Activated naive CD8-positive, alpha-beta T cell treated with anti-CD3 and anti-CD28 coated beads for 36 hours (primary cell): ENCODE measurements at places on chromosomes 7 and 10. TPM values are rescaled to one million over a fixed set of nuclear protein-coding genes. Genes with fewer than 3 reads are reported as not detected.
A peak's percentile ranks its signal among the peaks of the same experiment; 100 is the strongest.

DNA sequence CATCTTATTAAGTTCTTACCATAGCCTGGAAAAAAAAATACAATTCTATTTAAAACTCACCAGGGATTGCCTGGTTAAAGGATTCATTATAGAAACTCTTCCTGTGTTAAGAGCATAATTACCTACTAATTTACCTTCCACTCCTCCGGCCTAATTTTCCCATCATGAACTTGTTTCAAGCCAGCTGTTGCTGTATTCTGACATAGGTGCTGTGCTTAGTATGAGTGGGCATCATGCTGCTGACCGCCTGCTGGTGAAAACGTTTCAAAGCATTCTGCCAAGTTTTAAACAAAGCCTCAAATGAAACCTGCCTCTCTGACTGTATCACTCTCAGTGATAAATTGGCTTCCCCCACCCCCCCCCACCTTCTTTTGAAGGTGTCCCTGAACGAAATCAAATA is 47.8 kb upstream of the KCNMA1 start:
- no peak for DNase-seq

BHLHA15 gene
- 2.0 TPM for total RNA-seq

GRCh38 chr7:102306916-102307677 is 20.4 kb downstream of the SH2B2 start:
- peak; percentile 24 for DNase-seq

DNA sequence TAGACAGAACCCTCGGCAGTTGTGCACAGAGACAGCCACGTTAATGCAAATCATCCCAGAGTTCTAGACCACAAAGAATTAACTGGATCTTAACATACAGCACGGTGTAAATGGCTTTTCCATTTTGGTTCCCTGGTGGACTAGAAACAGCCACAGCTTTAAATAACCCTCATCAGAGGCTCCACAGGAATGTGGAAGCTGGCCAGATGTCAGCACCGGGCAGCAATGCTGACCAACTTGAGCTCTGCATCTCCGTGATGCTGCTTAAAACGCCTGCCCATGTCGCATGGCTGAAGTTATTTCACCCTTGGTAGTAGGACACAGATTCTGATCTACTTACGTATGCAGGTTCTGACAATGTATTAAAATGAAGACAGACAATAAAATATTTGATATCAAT is 24.5 kb downstream of the RSU1 start:
- no peak for DNase-seq

DNA sequence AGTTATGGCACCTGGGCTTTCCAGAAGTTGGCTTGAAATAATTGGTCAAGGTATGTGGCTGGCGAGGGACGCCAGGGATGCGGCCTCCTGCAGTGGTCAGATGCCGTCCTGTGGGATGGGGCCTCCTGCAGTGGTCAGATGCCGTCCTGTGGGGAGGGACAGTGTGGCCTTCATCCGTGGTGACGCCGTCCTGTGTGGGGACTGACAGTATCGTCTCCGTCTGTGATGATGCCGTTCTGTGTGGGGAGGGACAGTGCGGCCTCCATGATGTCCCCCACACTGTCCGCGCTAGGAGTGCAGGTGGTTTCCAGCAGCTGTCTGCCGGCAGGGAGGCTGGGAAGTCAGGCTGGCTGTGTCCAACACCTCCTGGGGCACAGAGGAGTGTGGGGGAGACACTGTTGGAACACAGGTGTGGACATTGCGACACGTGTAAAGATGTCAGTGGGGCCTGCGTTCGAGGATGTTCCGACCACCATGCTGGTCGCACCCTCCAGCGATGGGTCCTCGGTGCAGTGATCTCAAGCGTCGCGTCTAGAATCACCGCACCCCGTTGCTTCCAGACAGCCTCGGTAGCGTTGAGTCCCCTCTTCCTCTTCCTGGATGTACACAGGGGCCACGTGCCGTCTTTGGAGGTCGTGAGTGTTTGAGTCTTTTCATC is 52.6 kb downstream of the INPP5A start:
- no peak for DNase-seq

DNA sequence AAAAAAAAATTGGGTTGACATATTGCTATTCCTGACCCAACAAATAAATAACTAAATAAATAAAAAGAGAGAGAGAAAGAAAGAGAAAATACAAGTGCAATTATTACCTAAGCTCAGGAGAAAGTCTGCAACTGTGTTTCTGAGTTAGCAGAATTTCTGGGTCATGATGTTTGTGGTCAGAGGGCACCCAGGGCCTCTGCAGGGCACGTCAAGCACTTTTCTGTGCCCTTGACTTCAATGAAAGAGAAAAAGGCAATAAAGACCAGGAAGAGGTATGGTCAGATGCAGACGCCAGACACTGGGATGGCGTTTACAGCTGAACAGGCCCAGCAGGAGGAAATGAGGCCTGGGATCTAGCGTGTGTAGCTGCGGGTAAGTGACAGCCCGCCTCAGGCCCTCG is 160.9 kb upstream of the GDF10 start:
- DNase-seq, result no peak

- peak; percentile 10 for DNase-seq
Measured at GRCh38 chr10:68330852-68331454, 911 bp upstream of the HNRNPH3 start.

LRRTM3 gene
- total RNA-seq, result not detected

NXPH1 gene
- total RNA-seq, result not detected

MPP7 gene
- 12.3 TPM for total RNA-seq

GNGT1 gene
- not detected for total RNA-seq

GRCh38 chr7:70563960-70564359 is 568.0 kb upstream of the GALNT17 start:
- no peak for DNase-seq

DNA sequence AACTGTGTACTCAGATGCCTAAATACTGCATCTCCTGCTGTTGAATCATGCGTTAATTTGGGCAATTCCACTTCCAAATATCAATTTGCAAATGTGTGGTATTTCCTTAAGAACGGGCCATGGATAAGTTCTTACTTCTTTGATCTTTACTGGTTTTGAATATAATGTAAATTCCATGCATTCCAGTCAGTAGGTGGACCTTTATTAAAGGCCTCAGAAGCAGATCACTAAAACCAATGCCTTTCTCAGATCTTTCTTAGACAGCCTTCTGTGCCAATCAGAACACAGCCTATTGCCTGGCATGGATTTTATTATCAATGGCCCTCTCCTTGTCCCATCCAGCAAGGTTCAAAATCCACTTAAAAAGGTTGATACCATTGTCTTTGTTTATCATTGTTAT is 21.5 kb upstream of the POM121L12 start:
- no peak for DNase-seq

GTF2IRD2 gene
- total RNA-seq, result 4.1 TPM

- peak; percentile 1 for DNase-seq
Measured at GRCh38 chr10:115417585-115418265, 324.6 kb downstream of the ATRNL1 start.

- DNase-seq, result no peak
Measured at GRCh38 chr10:88032566-88032965, 169.1 kb downstream of the PTEN start.

DNA sequence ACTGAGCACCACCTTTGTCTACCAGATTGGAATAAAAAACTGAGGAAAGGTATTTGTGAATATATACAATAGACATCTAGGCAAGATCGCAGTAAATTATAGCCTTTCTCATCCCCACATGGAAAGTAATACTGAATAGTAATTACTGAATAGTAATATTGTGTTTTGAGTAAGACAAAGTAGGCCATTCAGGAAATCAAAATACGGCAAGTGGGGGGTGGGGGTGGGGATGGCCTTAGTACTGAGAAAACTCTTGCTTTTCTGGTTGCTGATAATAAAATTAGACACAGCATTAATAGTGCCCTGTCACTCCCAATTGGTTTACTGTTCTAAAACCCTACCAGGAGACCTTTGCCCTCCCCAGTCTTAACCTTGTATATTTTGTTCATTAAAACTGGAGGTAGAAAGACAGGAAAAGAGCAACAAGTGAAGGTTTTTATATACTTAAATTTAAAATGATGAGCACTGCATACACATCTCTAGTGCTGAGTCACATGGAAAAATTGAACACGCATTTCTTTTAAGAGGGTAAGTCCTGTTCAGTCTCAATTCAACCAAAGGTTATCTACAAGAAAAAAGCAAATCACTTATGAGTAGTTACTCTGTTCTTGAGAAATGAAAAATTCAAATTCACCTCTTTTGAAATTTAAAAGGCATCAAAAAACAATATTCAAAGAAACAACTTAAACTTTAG is 65.6 kb downstream of the IGF2BP3 start:
- no peak for DNase-seq

DNA sequence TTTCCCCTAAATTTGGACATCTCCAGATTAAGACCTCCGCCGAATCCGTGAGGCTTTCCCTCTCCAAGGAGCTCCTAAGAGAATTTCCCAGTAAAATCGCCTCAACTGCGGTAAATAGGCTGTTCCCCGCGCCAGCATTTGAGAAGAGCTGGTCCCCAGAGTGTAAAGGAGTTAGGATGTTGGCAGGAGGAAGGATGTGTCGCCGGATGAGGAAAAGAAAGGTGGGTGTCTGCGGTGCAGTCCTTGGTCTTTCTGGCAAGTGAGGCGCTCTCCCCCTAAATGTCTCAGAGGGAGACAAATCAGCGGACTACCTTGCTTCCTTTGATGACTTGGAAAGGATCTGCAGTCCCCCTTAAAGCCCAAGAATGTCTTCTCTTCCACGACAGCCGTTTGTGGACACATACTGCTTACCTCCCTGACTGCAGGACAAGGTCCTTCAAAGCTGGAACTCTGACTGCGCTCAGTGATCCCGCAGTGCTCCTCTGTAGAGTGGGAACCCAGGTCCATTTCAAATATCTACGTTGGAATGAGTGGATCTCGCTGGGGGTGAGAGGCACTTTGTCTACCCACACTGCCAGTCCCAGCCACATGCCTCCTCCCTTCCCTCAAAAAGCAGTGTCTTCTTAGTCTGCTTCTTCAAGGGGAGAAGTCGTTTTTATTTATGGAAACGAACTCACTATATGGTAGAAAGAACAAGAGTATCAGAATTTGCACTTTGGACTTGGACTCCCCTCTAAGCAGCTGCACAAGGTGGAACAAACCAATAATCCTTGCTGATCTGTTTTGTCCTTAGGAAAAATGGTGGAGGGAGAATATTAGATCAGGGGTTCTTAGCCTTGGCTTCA is 1.1 kb upstream of the DLG5 start:
- DNase-seq, result no peak

DNA sequence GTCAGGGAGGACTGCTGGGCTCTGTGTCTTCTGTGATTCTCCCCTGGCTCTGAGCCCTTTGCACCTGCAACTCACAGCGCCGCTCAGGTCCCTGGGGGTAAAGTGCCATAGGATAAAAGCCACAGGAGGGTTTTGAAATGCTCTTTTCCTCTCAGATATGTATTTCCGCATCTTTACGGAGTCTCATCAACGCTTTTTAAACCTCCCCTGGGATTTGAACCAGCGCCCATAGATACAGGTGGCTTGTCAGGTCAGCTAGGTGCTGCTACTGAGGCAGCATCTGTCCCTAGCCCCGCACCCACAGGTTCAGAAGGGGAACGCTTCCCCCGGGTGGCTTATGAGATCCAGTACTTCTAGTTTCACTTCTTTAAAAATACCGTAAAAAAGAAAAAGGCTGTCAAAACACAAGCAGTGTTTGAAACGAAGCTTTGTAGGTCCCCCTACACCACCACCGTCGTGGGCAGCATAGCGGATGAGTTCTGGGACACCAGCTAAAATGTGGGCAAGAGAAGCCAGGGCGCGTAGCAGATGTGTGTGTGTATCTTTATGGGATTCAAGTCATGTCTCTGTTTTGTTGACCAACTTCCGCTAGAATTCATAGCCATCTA is 173.5 kb downstream of the CUX1 start:
- peak; percentile 22 for DNase-seq

SEMA3C gene
- total RNA-seq, result not detected

CFAP70 gene
- 0.60 TPM for total RNA-seq

- DNase-seq, result no peak
Measured at GRCh38 chr7:1948887-1949680, 279.0 kb downstream of the ELFN1 start.

DNA sequence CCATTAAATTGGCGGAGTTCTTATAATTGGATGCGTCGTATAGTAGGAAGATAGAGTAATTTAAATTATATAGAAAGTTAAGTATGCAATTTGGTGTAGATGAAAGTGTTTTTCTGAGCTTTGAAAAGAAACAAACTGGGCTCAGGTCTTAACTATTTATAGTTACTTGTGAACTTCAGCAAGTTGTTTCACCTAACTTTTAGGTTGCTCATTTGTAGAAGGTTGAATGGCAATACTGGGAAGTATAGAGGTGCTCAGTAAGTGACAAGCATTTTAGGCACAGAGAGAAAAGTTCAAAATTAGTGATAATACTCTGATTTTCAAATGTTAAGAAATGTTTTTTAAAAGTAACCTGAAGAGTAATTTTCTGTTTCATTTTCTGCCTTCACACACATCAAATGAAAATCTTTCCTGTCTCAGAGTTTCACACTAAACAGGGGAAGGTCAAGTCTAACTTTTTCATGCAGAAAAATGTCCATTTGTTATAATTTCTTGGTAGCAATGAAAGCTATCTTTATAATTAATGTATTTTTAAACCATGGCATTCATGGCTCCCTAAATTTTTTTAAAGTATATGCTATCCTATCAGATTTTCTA is 146.5 kb downstream of the PHF14 start:
- DNase-seq, result no peak

GRCh38 chr7:156257904-156258303 is 382.7 kb upstream of the RNF32 start:
- DNase-seq, result no peak

DNA sequence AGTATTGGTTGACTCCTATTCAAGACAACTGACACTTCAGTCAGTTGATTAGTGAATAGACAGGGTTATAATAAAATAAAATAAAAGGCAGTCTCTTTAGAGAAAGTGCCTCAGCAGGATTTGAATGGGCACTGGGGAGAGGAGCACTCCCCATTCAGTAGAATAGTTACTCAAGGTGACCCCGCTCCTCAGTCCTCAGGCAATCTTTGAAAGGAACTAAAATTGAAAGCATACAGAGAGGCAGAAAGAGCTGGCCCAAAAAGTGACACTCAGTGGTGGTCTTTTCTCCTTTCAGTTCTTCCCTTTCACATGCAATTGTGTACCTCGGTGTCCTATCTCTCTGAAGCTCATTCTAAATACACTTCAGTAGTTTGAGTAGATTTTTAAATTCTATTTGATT is 47.4 kb upstream of the MACC1 start:
- no peak for DNase-seq

ATG9B gene
- total RNA-seq, result 12.3 TPM

LEP gene
- not detected for total RNA-seq

DNA sequence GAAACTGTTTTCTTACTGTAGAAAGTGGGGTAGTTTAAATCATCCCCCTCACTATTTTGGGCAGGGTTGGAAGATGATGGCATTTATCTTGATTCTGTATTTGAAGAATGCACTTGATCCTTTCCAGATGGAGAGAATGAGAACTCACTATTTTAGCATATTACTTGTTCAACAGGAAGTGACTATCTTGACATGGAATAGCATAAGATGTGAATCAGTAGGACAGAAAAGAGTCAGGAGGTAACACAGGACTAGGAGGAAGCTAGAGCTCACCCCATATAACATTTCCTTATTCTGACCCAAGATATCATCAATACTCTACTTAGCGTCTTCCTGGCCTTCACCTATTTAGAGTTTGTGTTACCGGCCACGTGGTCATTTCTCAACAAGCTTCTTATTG is 400.2 kb downstream of the PHTF2 start:
- DNase-seq, result no peak

ZNF107 gene
- 17.3 TPM for total RNA-seq

- no peak for DNase-seq
Measured at GRCh38 chr10:113711142-113711541, 31.4 kb downstream of the CASP7 start.

ABCC2 gene
- 0.70 TPM for total RNA-seq

HOXA10 gene
- total RNA-seq, result not detected
